ENCODE measurements at places on chromosomes 11 and 22. TPM values are rescaled to one million over a fixed set of nuclear protein-coding genes. Genes with fewer than 3 reads are reported as not detected.

Gene ALDH3B2
- total RNA-seq = not detected

Gene PIK3C2A
- total RNA-seq = 24.6 TPM

Gene APOBEC3C
- 104 TPM for total RNA-seq

Gene PHLDB1
- total RNA-seq = 0.43 TPM

Gene MUC6
- not detected for total RNA-seq
